CD4-positive, alpha-beta T cell (primary cell): ENCODE measurements at places on chromosomes 2 and 18.

DNA sequence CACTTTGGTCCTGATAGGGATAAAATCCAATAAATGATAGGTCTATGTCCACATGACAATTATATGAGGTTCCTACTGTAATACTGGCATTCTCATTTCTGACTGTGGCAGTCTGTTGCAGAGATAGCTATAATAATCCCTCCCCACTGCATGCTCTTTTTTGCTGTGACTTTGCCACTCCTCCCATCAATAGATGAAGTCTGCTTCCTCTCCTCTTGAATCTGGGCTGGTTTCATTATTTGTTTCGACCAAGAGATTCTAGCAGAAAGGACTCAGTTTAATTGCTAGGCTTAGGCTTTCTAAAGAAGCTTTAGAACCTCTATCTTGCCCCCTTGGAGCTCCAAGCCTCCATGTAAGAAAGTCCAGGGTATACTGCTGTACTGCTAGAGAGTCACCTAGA is 23.3 kb upstream of the CREB1 start:
- no peak overlapping the region for H3K4me3 ChIP-seq
- DNase-seq, result no peak
- H3K36me3 ChIP-seq, result no peaks in the 10 kb centered on the region

DNA sequence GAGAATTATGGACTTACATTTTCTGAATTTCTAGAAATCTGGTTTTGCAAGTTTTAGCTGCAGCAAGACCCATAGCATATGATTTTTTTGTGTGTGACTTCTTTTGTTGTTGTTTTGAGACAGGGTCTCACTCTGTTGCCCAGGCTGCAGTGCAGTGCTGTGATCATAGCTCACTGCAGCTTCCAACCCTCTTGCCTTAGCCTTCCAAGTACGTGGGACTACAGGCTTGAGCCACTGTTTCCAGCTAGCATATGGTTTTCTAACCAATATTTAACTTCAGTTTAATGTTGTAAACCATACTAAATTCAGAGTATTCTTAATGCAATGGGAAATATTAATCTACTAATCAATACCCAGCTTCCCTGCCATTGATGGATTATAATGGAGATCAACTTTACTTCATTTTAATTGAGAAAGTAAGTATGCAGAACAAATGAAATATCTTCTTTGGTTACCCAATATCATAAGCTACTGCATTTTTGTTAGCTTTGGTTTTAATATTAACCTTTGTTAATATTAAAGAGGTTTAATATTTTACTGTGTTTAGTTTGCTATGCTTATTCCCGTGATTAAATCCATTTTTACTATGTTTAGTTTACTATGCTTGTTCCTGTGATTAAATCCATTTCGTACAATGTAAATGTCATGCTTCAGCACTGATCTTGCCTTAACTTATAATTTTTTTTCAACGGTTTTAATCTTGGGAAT is 273.4 kb upstream of the TMEFF2 start:
- DNase-seq, result no peak
- H3K27ac ChIP-seq, result no peak overlapping the region
- no peaks in the 10 kb centered on the region for H3K36me3 ChIP-seq
- no peak overlapping the region for H3K4me3 ChIP-seq
- no peaks in the 10 kb centered on the region for H3K4me1 ChIP-seq
- no peaks in the 10 kb centered on the region for H3K27me3 ChIP-seq

GRCh38 chr2:140990416-140990815 is 1140.4 kb downstream of the LRP1B start:
- H3K27ac ChIP-seq, result no peak overlapping the region
- H3K36me3 ChIP-seq, result no peaks in the 10 kb centered on the region
- no peak for DNase-seq
- H3K4me1 ChIP-seq, result no peaks in the 10 kb centered on the region
- H3K4me3 ChIP-seq, result no peak overlapping the region

DNA sequence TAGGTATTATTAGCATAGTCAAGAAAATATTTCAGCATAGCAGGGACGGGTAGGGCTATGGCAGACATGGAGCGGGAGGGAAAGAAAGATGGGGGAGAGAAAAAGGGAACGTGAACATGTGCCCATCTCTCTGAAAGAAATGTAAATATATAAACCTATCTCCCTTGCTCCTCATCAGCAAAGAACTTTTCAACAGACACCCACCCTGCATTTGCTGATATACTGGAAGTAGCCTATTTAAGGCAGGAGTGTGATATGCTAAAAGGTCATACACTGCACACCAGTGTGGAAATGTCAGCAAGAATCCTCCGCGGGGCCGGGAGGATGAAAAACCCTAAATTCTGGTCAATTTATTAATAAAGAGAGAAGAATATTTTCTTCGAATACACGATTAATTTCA is 1.7 kb downstream of the MBOAT2 start:
- H3K4me3 ChIP-seq, result no peak overlapping the region
- no peak overlapping the region for H3K27ac ChIP-seq
- no peaks in the 10 kb centered on the region for H3K27me3 ChIP-seq
- H3K4me1 ChIP-seq, result peaks cover 15% of the 10 kb centered on the region

GRCh38 chr2:9556121-9556743 is 602 bp upstream of the ADAM17 start:
- H3K36me3 ChIP-seq, result no peaks in the 10 kb centered on the region
- H3K4me1 ChIP-seq, result peaks cover 25% of the 10 kb centered on the region
- H3K4me3 ChIP-seq, result peak overlapping the region; percentile 95
- no peaks in the 10 kb centered on the region for H3K27me3 ChIP-seq

DNA sequence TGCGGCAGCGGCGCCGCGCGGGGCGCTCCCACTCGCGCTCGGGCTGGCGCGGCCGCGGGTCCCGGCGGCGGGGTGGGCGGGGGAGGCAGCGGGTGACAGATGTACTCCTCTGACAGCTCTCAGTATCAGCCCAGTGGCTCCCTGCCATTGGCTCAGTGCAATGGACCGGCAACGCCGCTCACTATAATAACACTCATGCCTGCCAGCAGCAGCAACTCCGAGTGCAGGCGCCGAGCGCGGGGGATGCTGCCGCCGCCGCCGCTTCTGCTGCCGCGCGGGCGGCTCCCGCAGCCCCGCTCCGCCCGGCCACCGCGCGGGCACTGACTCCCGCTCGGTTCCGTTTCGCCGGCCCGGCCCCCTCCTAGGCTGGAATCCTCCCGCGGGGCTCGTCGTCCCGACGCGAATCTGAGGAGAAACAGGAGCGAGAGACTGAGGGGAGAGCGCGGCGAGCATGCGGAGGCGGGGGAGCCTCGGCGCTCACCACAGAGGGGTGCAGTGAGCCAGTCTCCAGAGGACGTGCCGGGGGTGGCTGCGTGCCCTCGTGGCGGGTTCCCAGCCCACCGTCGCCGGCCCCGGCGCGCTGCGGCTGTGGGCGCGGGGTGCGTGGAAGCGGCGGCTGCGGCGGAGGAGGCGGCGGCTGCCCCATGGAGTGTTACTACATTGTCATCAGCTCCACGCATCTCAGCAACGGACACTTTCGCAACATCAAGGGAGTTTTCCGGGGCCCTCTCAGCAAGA is at the start of gene ZNF804A:
ZNF804A (plus strand) TSS at position 214 of the 738 bp plus-strand sequence; CDS start at position 645, 431 bp downstream.
- H3K36me3 ChIP-seq, result no peaks in the 10 kb centered on the region
- peaks cover 39% of the 10 kb centered on the region for H3K27me3 ChIP-seq
- H3K4me3 ChIP-seq, result peak within 1 kb of the TSS; percentile 27
- DNase-seq, result no peak

- H3K36me3 ChIP-seq, result no peaks in the 10 kb centered on the region
- H3K4me3 ChIP-seq, result no peak overlapping the region
- H3K27ac ChIP-seq, result no peak overlapping the region
- H3K27me3 ChIP-seq, result peaks cover 25% of the 10 kb centered on the region
- no peak for DNase-seq
Observed at GRCh38 chr2:85744741-85745601, 8.8 kb upstream of the ATOH8 start.

DNA sequence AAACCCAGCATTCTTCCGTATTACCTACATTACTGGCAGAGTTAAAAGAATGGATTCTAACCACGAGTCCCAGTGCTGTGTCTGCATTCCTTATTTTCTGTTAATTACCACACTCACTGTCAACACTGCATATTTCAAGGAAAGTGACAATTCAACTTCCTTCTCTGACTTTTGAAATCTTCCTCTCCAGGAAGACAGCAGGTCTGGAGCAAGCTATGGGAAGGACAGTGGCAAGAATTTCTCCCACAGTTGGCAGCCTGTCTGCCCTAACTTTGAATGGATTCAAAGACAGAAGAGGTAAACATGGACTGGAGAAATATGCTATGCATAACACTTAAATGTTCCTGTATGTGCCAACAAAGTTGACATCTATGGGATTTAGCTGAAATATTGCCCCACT is 700.5 kb upstream of the CHAC2 start:
- no peaks in the 10 kb centered on the region for H3K36me3 ChIP-seq
- H3K27ac ChIP-seq, result no peak overlapping the region
- H3K4me3 ChIP-seq, result no peak overlapping the region

DNA sequence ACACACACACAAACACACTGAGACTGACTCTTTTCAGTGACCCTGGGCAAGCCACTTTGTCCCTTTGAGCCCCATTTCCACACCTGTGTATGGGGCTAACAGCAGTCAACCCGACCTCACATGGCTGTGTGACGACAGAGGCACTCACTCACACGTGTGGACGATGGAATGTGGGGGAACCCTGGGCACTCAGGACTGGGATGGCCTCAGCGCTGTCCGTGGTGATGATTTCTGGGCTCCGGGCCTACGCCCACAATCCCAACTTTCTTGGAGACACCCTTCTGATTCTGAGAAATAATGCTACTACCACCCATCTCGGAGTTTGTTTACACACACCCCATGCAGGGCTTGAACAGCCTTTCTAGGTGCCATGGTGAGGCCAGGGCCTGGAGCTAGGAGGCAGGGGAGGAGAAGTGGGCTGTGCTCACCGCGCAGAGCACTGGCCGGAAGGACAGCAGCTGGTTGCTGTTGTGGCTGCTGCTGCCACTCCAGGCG is 1.5 kb downstream of the CRYBA2 start:
- H3K4me1 ChIP-seq, result peaks cover 32% of the 10 kb centered on the region
- no peak overlapping the region for H3K27ac ChIP-seq
- no peak overlapping the region for H3K4me3 ChIP-seq
- DNase-seq, result no peak

- no peak overlapping the region for H3K27ac ChIP-seq
- no peak overlapping the region for H3K4me3 ChIP-seq
- no peak for DNase-seq
- no peaks in the 10 kb centered on the region for H3K27me3 ChIP-seq
Observed at GRCh38 chr2:47459021-47459420, 56.1 kb downstream of the MSH2 start.

GRCh38 chr2:168961450-168962229 is 60.5 kb downstream of the G6PC2 start:
- H3K27ac ChIP-seq, result no peak overlapping the region
- no peaks in the 10 kb centered on the region for H3K27me3 ChIP-seq
- no peak overlapping the region for H3K4me3 ChIP-seq
- no peak for DNase-seq
- H3K36me3 ChIP-seq, result no peaks in the 10 kb centered on the region
- peaks cover 21% of the 10 kb centered on the region for H3K4me1 ChIP-seq

- H3K27ac ChIP-seq, result no peak overlapping the region
- H3K4me3 ChIP-seq, result no peak overlapping the region
- H3K27me3 ChIP-seq, result no peaks in the 10 kb centered on the region
- DNase-seq, result no peak
- no peaks in the 10 kb centered on the region for H3K4me1 ChIP-seq
Observed at GRCh38 chr18:13076886-13077285, 85.7 kb downstream of the CEP192 start.

DNA sequence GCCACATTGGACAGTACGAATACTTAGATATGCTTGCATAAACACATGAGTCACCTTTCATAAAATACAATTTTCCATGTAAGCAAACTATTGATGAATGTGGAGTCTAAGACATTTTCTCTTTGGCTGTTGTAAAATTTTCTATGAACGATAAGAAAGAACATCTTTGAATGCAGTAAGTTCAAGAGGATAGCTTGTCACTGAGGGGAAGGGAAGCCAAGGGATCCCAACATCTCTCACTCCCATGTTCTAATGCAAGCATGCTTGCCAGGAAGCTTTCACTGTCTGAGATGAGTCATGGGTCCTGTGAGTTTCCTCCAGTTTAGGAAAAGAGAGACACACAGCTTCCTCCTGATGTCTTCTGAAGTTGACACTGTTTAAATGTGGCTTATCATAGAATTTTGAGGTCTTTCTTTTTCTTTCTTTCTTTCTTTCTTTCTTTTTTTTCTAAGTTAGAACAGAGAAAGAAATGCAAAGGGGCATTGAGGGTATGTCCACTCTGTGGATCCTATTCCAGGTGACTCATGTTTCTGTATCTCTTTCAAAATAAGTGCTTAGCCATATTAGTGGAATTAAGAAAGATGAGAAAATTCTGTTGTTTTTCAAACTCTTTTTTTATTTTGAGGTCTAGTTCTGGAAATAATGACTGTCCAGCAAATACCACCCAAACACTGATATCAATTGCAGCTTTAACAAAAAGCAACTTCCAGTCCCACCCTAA is 146.6 kb downstream of the RDH14 start:
- no peak overlapping the region for H3K4me3 ChIP-seq
- no peaks in the 10 kb centered on the region for H3K27me3 ChIP-seq
- DNase-seq, result no peak
- no peaks in the 10 kb centered on the region for H3K4me1 ChIP-seq

- no peak for DNase-seq
- no peak overlapping the region for H3K4me3 ChIP-seq
- no peaks in the 10 kb centered on the region for H3K36me3 ChIP-seq
- H3K4me1 ChIP-seq, result peaks cover 31% of the 10 kb centered on the region
- no peak overlapping the region for H3K27ac ChIP-seq
Observed at GRCh38 chr2:28607730-28608499, 112.1 kb downstream of the PLB1 start.

- no peak for DNase-seq
- H3K4me1 ChIP-seq, result no peaks in the 10 kb centered on the region
- H3K36me3 ChIP-seq, result no peaks in the 10 kb centered on the region
- no peaks in the 10 kb centered on the region for H3K27me3 ChIP-seq
- no peak overlapping the region for H3K27ac ChIP-seq
Observed at GRCh38 chr2:176261136-176261535, 8.1 kb upstream of the MTX2 start.

DNA sequence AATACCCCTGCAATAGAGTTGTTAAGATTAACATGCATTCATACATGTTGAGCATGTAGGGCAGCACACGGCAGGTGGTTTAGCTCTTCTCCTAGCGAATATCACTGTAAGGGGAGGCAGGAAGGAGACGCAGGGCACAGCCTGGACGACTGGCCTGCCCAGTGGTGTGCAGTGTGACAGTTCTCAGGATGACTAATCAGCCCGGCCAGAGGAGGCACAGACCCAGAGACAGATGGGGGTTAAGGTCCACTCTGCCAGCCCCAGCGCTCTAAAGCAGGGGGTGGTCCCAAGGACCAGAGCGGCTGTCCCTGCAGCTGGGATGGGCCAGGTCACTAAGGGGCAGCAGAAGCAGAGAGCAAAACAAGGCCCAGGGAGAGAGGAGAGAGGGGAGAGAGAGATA is 63.7 kb downstream of the RNF152 start:
- H3K27ac ChIP-seq, result no peak overlapping the region
- H3K4me3 ChIP-seq, result no peak overlapping the region
- H3K36me3 ChIP-seq, result no peaks in the 10 kb centered on the region
- H3K4me1 ChIP-seq, result peaks cover 9% of the 10 kb centered on the region
- no peaks in the 10 kb centered on the region for H3K27me3 ChIP-seq

GRCh38 chr2:52391621-52392020 is 1359.7 kb upstream of the NRXN1 start:
- H3K4me3 ChIP-seq, result no peak overlapping the region
- no peak for DNase-seq
- no peak overlapping the region for H3K27ac ChIP-seq

GRCh38 chr2:233240897-233241296 is 10.6 kb upstream of the ATG16L1 start:
- H3K27me3 ChIP-seq, result no peaks in the 10 kb centered on the region
- no peaks in the 10 kb centered on the region for H3K36me3 ChIP-seq
- peaks cover 65% of the 10 kb centered on the region for H3K4me1 ChIP-seq
- peak overlapping the region; percentile 33 for H3K4me3 ChIP-seq
- H3K27ac ChIP-seq, result peak overlapping the region; percentile 28
- DNase-seq, result peak; percentile 47
